ENCODE measurements at places on chromosomes 7 and 10. TPM values are rescaled to one million over a fixed set of nuclear protein-coding genes. Genes with fewer than 3 reads are reported as not detected.

PRPS1L1 gene
- not detected for total RNA-seq

NRAP gene
- 0.06 TPM for total RNA-seq

PPP1R9A gene
- 13.8 TPM for total RNA-seq

ANXA8 gene
- not detected for total RNA-seq

TRIM50 gene
- 0.71 TPM for total RNA-seq

NME8 gene
- 0.45 TPM for total RNA-seq

LIPM gene
- total RNA-seq = not detected

JAZF1 gene
- 27.7 TPM for total RNA-seq

KNDC1 gene
- total RNA-seq = 0.13 TPM

TMEM139 gene
- total RNA-seq = 3.7 TPM

TMEM140 gene
- 55.5 TPM for total RNA-seq

CYP26A1 gene
- total RNA-seq = not detected

NOC3L gene
- 22.2 TPM for total RNA-seq

ARMC3 gene
- total RNA-seq = not detected

SLC18A2 gene
- total RNA-seq = 0.42 TPM

ZNF679 gene
- not detected for total RNA-seq

Data from mesenteric fat pad (tissue), 1 donor.